GM04503 (cell line): ENCODE measurements at places on chromosomes 1 and 21.

DNA sequence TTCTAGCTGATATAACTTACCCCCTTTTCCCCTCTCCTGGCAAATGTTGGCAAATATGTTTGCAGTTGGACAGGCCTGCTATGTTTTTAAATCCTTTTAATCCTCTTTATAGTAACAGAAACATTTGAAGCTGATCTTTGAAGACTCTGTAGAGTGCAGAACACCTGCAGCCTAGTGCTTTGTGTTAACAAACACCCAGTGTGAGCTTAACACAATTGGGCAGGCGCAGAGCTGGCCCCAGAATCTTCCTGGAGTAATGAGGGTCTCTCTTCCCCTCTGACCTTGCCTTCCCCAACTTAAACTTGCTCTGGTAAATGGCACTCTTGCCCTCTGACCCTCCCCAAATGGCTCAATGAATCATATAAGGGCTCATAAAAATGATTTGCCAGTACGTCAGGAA is 247.9 kb upstream of the LYPLAL1 start:
- DNase-seq: no peak

DNA sequence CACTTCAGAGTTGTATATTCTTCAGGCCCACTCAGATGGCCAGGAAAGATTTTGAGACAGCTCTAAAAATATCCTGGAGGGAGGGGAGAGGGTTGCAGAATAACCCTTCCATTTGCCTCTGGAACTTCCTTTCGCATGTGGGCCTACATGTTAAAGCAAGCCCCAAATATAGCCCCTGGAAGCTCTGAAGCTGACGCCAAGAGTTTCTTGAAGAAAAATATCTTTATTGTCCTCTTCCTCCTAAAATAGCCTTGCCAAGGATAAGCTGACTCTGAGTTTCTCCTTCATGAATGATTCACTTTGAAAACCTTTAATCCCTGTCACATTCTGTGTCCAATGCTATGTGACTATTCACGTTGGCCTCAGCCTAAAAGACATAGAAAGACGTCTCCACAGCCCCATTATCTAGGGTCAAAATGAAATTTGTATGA is 6.4 kb downstream of the C1orf116 start:
- no peak for DNase-seq

DNA sequence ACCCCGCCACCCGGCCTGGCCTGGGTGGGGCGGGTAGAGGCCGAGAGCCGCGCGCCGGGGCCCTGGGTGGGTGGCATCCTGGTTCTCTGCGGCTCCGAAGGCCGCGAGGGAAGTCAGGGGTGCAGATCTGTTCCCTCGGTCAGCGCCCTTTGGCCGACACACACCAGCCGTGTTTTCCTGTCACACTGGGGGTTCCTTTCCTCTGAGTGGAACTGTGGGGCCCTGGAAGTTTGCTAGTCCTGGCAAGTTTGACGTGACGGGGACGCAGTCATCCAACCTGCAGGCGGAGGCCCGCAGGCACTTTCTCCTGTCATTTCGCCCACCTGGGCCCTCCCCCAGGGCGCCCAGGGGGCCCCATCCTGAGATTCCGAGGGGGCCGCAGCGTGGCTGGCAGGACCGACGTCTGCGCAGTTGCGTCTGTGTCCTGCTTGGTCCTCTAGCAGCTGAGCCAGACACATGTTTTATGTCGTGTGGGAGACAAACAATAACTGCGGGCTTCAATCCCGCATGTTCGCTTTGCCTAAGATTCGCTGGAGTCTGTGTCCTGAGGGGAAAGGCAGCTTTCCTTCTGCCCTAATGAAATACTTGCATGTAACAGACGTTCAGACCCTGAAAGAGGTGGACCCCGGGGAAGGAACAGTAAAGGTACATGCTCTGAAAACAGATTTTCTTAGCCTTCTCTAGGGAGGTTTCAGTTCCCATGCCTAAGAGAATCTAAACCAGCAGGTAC is 1.5 kb downstream of the FAM163A start:
- no peak for DNase-seq

DNA sequence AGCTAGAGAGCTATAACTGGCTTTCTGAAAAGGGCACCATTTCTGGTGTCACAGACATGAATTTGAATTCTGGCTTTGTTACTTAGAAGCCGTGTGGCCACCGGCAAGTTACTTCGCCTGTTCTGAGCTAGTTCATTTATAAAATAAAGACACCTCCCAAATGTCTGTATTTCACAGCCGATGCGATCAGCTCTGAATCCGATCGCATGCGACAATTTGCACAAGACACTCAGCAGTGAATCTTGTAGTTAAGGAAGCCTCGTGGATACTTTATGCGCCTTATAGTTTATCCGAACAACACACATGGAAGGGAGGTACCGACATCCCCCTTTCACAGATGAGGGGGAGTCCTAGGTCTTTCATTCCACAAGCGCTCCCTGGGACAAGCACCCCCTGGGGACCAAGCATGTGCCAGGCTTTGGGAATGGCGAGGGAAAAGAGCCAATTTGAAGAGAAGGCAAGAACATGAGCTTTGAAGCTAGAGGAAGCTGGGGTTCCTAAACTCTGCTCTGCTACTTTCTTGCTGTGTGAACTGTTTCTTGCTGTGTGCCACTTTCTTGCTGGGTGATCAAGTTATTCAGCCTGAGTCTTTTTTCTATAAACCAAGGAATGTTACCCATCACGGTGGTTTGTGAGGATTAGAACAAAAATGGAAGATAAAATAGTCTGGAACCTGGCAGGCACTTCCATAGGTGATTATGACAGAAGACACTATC is 3.9 kb downstream of the ID3 start:
- no peak for DNase-seq

GRCh38 chr1:9128166-9128519 is 759 bp downstream of the GPR157 start:
- no peak for DNase-seq

DNA sequence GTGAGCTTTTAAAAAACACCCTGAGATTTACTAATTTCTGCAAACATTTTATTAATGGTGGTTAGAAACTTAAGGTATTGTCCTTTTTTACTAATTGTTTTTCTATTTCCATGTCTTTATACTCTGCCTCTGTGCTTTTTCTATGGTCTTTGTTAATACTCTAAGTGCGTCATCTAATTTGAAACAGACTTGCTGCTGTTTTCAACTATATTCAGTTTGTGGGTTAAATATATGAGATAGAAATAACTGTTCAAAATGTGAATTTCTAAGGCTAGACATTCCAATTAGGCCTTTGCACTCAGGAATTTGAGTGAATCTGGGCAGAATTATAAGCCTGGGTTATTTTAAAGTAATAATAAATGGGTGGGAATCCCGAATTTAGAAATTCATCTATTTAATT is 82.4 kb upstream of the COL11A1 start:
- DNase-seq: no peak

GRCh38 chr1:32764826-32765569 is 52.2 kb downstream of the YARS1 start:
- no peak for DNase-seq

- no peak for DNase-seq
Observed at GRCh38 chr1:55172272-55172671, 42.9 kb downstream of the USP24 start.

GRCh38 chr1:198056255-198056654 is 100.5 kb upstream of the NEK7 start:
- no peak for DNase-seq

DNA sequence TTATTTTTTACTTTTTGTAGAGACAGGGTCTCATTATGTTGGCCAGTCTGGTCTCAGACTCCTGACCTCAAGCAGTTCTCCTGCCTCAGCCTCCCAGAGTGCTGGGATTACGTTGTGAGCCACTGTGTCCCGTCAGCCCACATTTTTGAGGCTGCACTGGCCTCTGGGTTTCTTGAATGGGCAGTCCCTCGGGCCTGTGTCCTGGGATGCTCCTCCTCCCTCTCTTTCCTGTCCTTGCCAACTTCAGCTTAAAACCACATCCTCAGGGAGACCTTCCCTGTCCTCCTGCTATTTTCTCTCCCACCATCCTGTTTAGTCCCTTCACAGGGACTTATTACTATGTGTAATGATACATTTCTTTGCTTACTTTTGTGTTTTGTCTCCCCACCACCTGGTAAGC is 31.4 kb upstream of the LYST start:
- no peak for DNase-seq

DNA sequence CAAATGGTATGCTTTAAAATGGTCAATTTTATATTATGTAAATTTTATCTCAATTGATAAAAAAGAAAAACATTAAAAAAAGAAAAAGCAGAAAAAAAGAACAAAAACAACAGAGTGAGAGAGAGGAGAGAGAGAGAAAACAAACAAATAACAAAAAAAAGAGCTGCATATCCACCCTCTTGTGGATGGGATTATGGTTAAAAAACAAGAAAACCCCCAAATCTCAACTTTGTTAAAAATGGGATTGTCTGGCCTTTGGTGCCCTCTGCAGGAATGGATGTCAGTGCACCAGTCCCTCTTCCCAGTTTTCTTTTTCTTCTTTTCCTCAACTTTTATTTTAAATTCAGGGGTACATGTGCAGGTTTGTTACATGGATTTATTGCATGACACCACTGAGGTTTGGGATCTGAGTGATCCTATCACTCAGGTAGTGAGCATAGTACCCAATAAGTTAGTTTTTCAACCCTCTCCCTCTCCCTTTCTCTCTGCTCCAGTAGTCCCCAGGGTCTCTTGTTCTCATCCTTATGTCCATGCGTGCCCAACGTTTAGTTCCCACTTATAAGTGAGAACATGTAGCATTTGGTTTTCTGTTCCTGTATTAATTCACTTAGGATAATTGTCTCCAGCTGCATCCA is 28.1 kb downstream of the RNF187 start:
- DNase-seq: no peak

DNA sequence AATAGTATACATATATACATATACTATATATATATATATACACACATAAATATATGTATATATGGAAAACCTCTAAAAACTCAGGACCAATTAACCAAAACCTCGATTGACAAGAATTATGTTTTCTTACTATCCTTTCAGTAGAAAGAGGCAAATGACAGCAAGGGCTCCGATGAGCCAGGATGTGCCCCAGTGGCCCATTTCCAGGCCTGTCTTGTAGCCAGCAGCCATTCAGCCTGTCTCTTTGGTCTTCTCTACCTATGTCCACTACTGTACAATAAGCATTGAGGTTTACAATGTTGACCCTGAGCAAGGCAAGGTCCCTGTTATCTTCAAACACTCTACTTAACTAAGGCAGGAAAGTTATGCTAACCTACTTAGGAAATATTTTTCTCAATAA is 9.8 kb downstream of the KCNA2 start:
- DNase-seq: no peak

DNA sequence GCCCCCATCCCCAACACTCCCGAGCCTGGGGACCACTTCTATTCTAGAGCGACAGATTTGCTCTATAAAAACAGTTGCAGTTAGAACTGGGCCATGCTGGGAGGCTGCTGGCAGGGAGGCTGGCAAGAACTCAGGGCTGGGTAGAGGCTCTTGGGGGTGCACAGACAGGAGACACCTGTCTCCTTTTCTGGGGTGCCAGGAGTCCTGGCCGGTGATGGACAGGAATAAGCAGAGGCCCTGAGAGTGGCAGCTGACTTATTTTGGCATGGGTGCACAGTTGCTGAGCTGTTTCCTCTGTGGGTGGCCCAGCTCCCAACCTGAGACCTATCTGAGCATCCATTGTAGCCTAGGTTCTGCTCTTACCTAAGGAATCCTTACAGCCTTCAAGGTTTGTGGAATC is 39.2 kb upstream of the TMPRSS2 start:
- DNase-seq: no peak

DNA sequence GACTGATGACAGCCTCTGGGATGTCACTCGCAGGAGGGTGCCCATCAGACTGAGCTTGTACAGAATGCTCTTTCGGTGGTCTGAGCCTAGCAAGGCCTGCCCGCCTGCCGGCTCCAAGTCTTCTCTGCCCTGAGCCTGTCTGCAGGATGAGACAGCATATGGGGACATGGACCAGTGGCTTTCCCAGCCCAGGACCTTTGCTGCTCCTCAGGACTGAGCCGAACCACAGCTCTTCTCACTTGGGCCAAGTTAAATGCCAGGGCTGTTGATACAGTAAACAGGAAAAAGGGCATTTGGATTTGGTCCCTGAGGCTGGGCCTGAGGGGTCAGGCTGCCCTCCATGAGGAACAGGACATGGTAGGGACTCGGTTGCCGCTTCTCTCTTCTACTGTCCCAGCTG is 64.3 kb upstream of the EPS8L3 start:
- no peak for DNase-seq

- no peak for DNase-seq
Observed at GRCh38 chr1:11362547-11363021, 89.6 kb downstream of the UBIAD1 start.

DNA sequence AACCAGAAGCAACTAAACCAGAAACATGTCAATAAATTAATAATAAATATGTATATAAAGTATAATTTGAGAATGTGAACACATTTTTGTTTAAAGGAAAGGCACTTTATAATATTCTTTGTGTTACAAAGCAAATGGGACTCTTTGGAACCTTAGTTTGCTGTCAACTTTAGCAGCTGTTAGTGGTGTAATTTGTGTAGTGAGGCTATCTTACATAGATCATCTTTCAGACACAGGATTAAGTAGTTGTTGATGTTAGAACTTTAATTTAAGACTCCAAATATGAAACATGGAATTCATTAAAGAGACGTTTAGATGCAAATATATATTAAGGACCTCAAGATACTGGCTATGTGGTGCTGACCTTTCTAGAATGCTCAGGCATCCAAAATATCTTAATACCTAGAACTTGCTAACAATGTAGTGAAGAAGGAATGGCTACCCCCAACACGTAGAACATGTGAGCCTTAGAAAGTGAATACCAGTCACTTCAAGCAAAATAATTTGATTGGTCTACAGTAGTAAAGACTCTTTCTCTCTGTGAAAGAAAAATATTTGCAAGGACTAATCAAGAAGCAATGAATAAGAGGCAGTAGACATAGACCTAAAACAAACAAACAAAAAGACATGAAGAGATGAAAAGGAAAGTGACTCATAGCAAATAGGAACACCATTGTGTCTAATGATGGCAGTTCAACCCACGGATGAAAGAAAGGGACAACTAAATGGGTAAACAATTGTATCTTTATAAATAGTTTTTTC is 811.4 kb downstream of the USP25 start:
- DNase-seq: no peak

GRCh38 chr1:107362468-107363140 is 221.8 kb downstream of the NTNG1 start:
- DNase-seq: no peak

DNA sequence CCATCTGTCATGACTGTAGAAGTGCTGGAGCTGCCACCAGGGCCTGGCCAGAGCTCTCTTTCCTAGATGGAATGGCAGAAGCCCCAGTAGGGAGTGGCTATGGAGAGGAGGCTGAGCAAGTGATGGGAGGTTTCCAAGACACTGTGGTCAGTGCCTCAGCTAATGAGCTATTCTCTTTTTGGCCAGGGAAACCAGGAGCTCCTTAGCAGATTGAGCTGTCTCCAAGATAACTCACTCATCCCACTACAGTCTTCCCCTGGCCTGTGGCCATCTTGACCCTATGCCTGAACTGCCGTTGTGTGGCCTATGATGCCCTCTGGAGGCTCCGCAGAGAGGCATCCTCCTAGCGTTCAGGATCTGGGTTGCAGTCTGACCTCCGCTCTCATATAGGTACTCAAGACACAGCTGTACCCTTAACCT is 60.5 kb downstream of the ERI3 start:
- DNase-seq: peak; percentile 96

- peak; percentile 34 for DNase-seq
Observed at GRCh38 chr1:115211071-115211745, 121.9 kb upstream of the TSPAN2 start.

- DNase-seq: no peak
Observed at GRCh38 chr1:61138921-61139774, 56.8 kb downstream of the NFIA start.

GRCh38 chr21:27301220-27301619 is 334.3 kb upstream of the ADAMTS5 start:
- DNase-seq: no peak

GRCh38 chr1:5650283-5651026 is 341.8 kb downstream of the NPHP4 start:
- no peak for DNase-seq

- DNase-seq: no peak
Observed at GRCh38 chr1:18128298-18128697, 20.7 kb downstream of the IGSF21 start.
